ENCODE measurements at places on chromosomes 4 and X.

DNA sequence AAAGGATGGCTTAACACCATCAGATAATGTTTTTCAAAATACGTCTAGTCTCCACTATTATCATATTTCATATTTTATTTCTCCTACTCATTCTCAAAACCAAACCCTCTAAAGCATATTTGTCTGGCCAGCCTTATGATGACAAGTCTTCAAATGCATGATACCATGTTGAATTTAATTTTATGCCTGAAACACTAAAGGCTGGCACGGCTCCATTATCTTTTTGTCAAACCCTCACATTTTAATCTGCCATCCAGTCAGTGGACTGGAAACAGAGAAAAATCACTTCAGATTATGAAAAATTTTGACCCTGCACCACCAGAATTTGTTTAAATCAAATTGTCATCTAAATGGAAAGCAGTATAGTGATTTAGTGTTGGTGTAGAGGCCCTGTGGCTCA lies 42.9 kb downstream of the SCD5 start:
- DNase-seq: no peak

DNA sequence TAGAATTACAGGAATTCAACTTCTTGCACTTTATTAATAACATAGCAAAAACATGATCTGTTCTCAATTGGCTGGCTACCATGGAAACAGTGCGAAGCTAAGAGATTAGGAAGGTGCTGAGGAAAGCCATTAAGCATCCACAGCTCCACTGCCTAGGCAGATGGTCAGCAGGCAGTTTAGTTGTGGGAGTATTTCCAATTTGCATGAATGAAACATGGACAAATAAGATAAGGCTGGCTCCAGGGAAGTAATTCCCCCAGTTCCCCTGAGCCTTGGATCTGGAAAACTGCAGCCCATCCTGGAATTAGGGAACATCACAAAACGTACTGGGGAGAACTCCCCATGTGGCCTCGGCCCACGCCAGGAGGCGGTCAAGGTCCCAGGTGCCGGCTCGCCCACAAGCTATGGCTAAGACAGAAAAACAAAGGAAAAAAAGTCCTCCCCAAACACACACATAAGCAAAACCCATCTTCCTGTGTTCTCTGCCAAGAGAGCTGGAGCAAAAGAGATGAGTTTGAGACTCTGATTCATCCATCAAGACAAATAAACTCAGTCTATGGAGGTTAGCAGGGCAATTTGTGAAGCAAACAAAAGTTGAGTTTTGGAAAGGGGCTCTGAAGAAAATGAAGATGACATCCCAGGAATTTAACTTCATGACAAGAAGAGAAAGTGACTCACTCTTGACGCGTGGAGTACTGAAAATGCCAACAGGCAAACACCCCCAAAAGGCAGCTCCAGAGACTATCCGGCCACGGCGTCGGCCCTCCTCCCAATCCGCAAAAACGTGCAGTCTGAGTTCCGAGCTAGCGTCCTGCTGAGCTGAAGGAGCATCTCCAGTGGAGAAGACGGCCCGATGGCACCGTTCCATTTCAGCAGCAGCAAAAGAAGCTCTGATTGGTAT lies 45.1 kb downstream of the IGFBP7 start:
- DNase-seq: no peak

GRCh38 chr4:185039508-185040273 lies 21.4 kb downstream of the HELT start:
- peak; percentile 31 for DNase-seq

GRCh38 chrX:153336121-153336894 lies 2.4 kb downstream of the ZNF275 start:
- no peak for DNase-seq

DNA sequence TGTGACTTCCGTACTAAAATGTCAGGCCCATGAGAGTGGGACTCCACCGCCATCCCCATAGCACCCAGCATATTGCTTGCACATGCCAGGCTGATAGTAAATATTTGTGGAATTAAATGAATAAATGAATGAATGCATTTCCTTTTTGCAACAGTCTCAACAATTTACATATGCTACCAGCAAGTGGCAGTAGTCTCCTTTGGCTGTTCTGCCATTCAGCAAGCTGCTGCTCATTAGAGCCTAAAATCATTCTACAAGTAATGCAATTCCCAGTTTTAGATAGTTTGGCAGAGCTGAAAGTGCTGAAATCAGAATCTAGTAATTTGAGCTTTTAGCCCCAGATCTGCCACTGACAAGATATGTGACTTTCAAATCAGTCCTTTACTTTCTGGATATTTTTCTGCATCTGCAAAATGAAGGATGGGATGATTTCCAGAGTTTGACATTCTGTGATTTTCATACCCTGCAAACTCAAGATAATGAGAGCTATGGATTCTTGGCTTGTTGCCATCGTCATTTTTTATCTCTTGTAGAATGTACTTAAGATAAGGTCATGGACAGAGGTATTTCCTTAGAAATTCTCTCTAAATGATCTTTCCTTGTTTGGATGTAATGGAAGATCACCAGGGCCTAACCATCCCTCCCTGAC lies 35.7 kb upstream of the INTS6L start:
- no peak for DNase-seq

DNA sequence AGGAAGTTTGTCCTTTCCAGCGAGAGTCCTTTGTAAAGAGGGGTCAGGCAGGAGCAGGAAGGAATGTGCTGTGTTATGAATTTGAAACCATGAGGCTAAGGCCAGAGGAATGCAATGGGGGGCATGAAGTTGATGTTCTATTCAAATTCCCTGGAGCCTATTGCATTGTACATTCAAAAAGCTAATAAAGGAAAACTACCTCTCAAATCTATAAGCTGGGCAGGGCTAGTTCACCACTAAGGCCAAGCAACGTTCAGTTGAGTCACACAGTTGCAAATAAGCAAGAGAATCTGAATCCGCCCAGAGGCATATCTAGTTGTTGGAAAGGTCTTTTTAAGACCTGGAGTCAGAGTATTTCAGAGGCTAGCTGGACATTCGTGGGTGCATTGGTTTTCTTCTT lies 148.3 kb downstream of the DCTD start:
- no peak for DNase-seq

GRCh38 chrX:154333116-154333515 lies 37.5 kb downstream of the TKTL1 start:
- DNase-seq: no peak
